Stimulated activated CD8-positive, alpha-beta memory T cell treated with anti-CD3 and anti-CD28 coated beads, Interleukin-15, amount 100 ng/mL, for 48 hours (primary cell): ENCODE measurements at places on chromosomes 4 and X.

DNA sequence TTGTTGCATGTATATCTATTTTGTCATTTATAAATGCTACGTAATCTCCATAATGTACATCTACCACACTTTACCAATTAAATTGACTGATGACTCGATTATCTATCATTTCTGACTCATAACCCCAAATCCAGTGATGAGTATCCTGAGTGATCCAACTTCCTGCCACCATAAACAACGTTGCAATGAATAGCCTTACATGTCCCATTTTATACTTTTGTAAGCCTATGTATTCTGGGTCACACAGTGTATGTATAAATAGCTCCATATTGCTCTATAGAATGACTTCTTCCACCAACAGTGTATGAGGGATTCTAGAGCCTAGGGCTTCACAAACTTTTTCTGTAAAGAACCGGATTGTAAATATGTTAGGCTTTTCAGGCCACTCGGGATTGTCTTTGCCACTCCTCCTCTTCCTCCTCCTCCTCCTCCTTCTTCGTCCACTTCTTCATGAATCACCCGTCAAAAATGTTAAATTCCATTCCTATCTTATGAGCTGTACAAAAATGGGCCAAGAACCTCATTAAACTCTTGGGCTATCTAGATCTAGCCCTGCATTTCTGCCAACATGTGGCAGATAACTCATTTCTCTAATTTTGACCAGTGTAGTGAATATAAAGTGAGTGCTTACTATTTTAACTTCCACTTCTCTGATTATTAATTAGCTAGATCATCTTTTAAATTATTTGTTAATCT is 672.2 kb upstream of the AMOT start:
- DNase-seq: no peak

- DNase-seq: no peak
Measured at GRCh38 chrX:30649859-30650258, 3.4 kb upstream of the GK start.

DNA sequence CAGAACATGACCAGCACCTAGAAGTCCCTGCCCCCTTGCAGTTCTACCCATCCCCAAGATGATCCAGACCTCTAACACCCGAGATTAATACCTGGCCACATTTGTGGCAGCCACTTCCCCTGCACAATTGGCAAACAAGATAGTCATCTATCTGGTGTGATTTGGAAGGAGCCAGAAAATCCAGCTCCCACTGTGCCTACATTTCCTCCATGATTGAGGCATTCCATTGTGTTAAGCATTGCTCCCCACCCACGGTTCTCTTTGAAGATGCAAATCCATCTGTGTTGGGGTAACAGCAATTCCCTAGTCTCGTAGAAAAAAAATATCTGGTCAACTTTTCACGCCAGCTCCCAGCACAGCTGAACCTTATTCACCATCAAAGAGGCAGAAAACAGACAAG is 405.0 kb downstream of the BCOR start:
- no peak for DNase-seq

- no peak for DNase-seq
Measured at GRCh38 chrX:65689377-65689776, 21.9 kb downstream of the MSN start.

- no peak for DNase-seq
Measured at GRCh38 chr4:145891958-145892357, 46.7 kb downstream of the ZNF827 start.

DNA sequence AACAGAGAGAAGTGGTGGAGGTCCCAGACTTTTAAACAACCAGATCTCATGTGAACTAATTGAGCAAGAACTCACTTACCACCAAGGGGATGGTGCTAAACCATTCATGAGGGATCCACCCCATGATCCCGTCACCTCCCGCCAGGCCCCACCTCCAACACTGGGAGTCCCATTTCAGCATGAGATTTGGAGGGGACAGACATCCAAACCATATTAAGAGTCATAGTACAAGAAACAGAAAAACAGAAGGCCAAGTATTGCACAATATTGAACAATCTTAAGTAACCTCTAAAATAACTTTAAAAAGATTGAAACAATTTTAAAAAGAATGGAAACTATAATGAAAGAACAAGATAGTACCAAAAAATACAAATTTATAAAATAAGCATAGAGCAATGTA is 110.0 kb downstream of the CBR4 start:
- no peak for DNase-seq

DNA sequence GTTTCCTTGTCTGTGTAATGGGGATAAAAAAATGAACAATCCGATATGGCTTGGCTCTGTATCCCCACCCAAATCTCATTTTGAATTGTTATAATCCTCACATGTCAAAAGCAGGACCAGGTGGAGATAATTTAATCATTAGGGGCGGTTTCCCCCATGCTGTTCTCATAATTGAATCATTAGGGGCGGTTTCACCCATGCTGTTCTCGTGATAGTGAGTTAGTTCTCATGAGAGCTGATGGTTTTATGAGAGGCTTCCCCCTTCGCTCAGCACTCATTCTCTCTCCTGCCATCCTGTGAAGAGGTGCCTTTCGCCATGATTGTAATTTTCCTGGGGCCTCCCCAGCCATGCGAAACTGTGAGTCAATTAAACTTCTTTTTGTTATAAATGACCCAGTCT is 633.5 kb downstream of the RAPGEF2 start:
- no peak for DNase-seq

- no peak for DNase-seq
Measured at GRCh38 chrX:154800478-154801210, 4.6 kb downstream of the MPP1 start.
